Eye (tissue), 1 donor: ENCODE measurements at places on chromosomes 5 and 9.

DNA sequence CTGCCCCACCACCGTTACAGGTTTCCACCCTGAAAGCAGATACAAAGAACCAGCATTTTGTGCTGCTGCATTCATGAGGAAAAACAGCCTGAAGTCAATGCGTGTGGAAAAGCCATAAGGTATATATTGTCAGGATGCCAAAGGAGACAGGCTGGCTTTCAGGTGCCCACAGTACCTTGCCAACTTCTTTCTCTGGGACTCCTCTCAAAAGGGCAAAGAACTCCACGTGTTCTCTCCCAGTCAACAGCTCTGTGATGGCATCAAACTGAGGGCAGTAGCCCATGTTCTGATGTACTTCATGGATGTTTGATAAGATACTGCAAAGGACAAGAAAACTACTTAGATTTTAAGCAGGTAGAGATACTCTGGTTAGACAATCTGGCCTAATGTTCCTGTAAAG, 24.3 kb downstream of the NIPSNAP3B start:
- DNase-seq = no peak

DNA sequence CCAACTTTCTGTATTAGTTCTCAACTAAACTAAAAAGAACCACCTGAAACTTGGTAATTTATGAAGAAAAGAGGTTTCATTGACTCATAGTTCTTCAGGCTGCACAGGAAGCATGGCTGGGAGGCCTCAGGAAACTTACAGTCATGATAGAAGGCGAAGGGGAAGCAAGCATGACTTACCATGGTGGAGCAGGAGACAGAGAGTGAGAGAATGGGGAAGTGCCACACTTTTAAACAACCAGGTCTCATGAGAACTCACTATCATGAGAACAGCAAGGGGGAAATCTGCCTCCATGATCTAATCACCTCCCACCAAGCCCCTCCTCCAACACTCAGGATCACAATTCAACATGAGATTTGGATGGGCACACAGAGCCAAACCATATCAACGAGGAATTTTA, 123.5 kb downstream of the DEPDC1B start:
- DNase-seq = no peak

GRCh38 chr9:73039271-73040263, 86.7 kb upstream of the ALDH1A1 start:
- DNase-seq = peak; percentile 82

DNA sequence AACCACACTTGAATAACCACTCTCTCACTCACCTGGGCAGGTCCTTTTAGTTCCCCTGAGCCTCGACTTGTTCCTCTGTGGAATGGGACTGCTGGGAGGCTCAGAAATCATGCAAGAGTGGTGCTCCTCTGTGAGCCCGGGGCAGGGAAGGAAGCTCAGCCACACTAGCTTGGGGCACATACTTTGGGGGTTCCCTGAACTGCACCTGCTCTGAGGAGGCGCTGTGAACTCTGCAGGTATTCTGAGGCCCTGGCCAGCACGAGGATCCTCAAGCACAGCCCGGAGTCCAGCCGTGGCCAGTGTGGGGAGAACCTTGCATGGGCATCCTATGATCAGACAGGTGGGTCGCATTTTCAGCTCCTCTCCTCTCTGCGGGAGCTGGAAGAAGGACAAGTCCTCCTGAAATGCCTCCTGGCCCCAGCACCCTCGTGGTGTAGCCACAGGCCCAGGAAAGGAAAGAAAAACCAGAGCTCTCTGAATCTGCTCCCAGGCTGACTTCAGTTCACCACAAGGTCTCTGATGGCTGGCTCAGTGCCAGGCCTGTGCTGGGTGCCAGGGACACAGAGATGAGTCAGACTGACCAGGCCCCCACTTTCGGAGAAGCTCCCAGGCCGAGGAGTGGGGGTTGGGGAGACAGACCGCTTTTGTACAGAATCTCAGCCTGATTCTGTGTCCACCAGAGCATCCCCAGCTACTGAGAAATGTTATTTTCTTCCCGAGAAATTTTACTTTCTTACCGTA, 11.9 kb downstream of the GLIPR2 start:
- peak; percentile 35 for DNase-seq
